Activated CD4-positive, alpha-beta T cell treated with anti-CD3 and anti-CD28 coated beads, Interleukin-2, amount 50 U/mL, for 24 hours (primary cell): ENCODE measurements at places on chromosomes 5 and 9.

DNA sequence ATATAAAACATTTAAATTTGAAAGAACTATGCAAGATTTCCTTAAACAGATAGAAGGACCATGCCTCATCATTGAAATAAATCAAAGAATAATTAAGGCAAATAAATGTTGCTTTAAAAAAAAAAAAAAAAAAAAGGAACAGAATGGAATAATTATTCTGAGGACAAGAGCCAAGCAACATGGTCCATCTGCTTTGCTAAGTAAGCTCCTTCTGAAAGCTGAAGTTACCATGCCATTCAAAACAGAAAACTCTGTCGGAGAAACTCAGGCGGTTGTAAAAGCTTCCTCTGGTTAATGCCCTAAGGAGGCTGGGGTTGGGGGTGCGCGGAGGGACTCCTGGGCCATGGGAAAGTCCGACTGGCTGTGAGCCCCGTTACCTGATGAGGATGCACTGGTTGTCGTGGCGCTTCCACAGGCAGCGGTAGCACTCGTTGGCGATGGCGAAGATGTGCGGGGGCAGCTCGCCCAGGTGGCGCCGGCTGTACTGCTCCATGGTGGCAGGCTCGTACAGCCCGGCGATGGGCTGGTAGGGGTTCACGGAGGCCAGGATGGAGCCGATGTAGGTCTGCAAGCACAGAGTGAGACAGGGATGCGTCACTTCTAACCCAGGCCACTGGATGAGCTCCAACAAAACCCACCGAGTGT, 141.7 kb downstream of the MYO10 start:
- no peak for DNase-seq

DNA sequence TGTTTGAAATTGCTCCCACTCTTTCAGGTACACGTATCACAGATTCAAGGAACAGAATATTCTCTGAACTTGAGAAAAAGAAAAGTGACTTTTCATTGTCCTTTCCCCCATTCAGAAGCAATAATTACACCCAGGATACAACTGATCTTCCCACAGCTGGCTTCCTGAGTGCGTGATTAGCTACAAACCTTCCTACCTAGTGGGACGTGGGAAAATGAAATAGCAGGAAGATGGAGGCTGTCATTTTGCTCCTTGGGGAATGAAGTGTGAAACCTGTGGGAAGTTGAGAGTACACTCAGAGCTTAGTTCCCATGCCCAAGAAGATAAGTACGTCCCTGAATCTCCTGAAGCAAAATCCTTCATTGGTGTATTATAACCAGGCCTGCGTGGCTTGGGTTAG, 2.6 kb downstream of the TAS2R1 start:
- DNase-seq = no peak

DNA sequence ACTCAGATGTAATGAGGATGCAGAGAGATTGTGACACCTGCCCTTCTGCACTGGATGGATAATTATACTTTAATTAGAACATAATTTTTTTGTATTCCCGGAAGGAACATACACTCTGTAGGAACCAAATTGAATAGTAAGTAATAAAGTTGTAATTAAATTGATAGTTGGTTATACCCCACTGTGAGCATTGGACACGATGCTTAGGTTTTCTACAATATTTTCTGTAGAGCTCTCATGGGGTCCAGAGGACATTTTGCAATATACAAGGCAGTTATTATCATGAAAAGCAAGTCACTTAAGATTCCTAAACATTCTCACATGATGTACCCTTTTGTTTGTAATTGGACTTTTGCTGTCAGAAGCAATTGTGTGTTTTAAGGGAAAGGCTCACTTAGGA, 63.4 kb downstream of the DIRAS2 start:
- no peak for DNase-seq

GRCh38 chr5:112036206-112036605, 279.2 kb upstream of the NREP start:
- no peak for DNase-seq

GRCh38 chr9:18343784-18344183, 130.2 kb upstream of the ADAMTSL1 start:
- DNase-seq = no peak

DNA sequence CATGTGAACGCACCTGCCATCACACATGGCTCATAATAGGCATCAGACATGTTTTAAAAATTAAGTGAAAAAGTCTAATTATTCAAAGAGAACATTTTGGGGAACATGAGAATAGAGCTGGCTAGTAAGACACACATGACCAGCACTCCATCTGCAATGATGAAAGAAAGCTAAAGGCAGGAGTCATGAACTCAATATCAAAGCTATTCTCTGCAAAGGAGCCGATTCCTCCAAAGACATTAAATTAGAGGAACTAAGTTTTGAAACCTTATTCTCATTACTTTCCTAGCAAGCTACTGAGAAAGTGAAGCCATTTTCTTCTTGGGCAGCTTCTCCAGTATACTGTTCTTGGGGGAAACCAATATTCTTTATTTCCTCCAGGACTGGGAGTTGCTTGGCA, 172.0 kb downstream of the CRB2 start:
- no peak for DNase-seq

GRCh38 chr5:69432412-69433206, 17.7 kb downstream of the MARVELD2 start:
- no peak for DNase-seq

DNA sequence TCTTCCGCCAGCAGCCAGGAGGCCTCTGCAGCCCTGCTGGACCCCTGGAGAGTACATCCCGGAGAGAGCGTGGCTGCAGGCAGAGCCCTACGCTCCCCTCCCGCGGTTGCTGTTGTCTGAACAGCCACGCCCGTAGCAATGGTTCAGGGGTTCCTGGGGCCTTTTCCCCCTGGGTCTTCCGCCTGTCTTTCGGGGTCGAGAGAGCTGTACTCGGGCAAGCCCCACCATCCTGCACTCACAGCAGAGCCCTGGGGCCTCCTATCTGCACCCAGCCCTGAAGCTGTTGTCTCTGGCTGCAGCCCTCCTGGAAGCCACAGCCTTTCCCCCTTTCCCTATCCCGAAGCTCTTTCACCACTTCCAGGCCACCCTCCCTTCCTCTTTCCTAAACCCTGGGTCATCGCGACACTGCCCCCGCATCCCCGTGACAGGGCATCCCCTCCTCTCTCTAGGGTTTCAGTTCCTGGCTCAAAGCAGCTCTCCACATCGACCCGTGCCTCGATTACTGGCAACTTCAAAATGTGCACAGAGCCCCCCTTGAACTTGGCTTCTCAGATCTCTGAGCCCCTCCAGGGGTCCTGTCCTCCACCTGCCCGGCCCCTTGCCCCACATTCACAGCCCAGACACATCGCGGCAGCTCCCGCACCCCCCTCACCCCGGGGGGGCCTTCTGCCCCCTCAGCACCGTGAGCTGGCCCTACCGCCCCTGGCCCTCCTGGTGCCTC, 43.9 kb upstream of the CEP72 start:
- DNase-seq = no peak

- DNase-seq = no peak
These were observed 150.5 kb upstream of the FOXD4L5 start for GRCh38 chr9:65435464-65435863.
